Stimulated activated CD8-positive, alpha-beta memory T cell treated with anti-CD3 and anti-CD28 coated beads, Interleukin-2, amount 100 ng/mL, for 1 hour (primary cell): ENCODE measurements at places on chromosomes 16 and 17.

DNA sequence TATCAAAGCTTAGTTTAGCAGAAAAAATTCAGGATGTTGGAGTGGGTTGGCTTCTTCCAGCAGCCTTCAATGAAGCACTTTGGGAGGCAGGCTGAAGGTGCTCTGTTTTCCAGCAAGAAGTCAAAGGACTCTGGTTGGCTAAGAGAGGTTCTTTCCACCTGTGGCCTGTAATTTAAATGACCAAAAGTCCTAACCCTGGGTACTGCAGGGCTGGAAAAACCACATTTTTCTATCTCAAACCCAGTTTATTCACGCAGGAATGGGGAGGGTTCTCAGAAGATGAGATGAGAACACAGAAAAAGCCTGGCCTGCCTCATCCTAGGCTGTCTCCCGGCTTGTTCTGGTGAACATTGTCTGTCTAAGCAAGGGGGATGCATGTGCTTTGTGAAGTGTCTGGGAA is 68.6 kb upstream of the ZFHX3 start:
- no peak for DNase-seq

DNA sequence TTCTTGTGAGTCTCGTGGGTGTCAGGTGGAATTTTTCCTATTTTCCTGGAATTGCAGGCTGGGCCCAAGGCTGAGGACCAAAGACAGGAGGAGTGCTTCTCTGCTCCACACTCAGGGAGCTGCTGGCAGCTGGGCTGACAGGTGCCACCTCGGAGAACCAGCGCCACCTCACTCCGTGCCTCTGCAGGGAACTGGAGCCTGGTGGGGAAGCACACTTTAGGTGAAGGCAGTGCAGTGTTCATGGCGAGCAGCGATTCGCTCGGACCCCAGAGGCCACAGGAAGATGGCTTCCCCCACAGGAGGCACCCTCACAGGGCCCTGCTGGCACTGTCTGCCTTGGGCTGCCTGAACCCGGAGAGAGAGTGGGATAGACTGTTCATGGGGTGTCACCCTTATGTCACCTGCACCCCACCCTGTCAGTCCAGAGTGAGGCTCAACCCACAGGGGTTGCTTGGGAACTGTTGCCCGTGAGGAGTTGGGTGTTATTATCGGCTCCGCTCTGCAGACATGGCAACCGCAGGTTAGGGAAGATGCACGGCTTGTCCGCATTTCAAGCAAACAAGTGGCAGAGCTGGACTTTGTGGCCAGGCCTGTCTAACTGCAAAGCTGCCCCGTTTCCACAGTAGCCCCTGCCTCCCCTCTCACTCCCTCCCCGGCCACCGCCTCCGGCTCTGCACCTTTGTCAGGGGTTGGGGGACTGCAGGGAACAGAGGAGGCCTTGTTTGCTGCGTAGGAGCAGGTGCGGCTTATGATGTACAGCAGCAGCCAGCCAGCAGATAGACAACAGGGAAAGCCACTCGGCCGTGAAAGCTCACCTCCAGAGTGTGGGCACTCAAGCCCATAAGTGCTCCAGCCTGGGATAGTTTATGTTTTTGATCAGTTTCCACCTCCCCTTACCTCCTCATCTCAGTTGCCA is 15.5 kb downstream of the TBC1D24 start:
- DNase-seq = no peak

GRCh38 chr16:68470461-68471150 is 22.3 kb upstream of the SMPD3 start:
- DNase-seq = no peak

GRCh38 chr16:67181346-67181745 is 2.4 kb downstream of the MATCAP1 start:
- no peak for DNase-seq

- no peak for DNase-seq
Observed at GRCh38 chr17:77441940-77442339, 301.2 kb downstream of the SEC14L1 start.

DNA sequence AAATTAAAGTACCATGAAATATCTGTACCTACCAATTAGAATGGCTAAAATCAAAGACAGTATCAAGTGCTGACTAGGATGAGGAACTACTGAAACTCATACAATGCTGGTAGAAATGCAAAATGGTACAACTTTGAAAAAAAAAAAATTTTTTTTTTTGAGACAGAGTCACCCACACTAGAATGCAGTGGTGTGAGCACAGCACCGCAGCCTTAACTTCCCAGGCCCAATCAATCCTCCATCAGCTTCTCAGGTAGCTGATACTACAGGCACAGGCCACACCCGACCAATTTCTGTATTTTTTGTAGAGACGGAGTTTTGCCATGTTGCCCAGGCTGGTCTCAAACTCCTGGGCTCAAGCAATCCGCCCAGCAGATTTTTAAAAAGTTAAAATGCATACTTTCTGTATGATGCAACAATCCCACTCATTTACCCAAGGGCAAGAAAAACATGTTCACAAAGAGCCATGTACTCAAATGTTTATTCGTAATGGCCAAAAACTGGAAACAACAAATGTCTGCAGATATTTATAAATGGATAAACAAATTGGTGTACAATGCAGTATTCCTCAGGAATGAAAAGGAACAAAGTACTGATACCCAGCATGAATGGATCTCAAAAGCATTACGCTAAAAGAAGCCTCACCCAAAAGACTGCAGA is 8.7 kb downstream of the SMURF2 start:
- DNase-seq = no peak

GRCh38 chr16:84806256-84806889 is 13.4 kb upstream of the CRISPLD2 start:
- DNase-seq = no peak

DNA sequence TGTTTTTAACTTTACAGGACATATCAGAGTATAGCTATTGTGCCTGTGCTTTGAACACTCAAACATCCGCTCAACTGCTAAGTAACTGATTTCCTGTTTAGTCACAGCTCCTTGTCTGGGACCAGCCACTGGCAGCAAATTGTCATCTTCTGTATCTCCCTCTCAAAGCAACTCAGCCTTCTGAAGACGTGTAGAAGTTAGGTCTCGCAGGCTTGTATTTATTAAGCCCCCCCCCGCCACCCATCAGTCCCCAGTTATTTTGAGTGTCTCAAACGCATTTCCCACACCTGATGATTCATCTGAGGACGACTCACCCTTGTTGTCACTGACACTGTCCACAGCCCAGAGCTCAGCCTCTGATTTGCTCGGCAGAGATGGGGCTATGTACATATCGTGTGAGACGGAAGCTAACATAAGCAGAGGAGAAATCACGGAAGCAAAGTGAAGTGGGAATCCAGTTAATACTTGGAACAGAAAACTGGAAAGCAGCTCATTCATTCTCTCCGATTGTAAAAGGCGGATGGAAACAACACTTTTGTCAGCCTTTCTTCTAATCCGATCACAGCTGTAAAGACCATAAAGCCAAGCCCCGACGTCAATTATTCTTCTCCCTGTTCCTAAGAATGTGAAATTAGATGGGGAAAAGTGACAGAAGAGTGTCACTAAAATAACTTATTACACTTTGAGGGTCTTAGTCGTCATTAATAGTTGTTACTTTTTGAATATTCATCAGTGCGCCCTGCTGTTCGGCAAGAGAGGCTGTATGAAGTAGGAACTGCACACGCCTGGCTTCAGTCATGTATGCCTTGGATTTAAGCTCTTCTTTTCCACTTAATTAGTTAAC is 64.2 kb downstream of the PITPNC1 start:
- DNase-seq = peak; percentile 54

- no peak for DNase-seq
Observed at GRCh38 chr17:74840989-74841666, 18.6 kb downstream of the GRIN2C start.

DNA sequence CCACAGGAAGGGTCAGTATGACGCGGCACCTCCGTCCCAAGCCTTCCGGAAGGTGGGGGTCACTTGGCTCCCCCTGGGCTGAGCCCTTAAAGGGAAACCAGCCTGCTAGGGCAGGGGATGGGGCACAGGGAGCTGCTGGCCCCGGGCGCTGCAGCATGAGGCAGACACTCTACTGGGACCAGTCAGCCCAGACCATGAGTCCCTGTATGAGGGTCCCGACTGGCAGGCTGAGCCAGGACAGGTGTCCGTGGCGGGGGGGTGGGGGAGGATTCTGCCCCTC is 43.4 kb upstream of the ZC3H18 start:
- no peak for DNase-seq

- no peak for DNase-seq
Observed at GRCh38 chr17:4549781-4550533, 5.2 kb downstream of the MYBBP1A start.

- DNase-seq = no peak
Observed at GRCh38 chr17:61689610-61690180, 98.7 kb upstream of the NACA2 start.

- no peak for DNase-seq
Observed at GRCh38 chr16:20830372-20830771, 24.0 kb downstream of the REXO5 start.

DNA sequence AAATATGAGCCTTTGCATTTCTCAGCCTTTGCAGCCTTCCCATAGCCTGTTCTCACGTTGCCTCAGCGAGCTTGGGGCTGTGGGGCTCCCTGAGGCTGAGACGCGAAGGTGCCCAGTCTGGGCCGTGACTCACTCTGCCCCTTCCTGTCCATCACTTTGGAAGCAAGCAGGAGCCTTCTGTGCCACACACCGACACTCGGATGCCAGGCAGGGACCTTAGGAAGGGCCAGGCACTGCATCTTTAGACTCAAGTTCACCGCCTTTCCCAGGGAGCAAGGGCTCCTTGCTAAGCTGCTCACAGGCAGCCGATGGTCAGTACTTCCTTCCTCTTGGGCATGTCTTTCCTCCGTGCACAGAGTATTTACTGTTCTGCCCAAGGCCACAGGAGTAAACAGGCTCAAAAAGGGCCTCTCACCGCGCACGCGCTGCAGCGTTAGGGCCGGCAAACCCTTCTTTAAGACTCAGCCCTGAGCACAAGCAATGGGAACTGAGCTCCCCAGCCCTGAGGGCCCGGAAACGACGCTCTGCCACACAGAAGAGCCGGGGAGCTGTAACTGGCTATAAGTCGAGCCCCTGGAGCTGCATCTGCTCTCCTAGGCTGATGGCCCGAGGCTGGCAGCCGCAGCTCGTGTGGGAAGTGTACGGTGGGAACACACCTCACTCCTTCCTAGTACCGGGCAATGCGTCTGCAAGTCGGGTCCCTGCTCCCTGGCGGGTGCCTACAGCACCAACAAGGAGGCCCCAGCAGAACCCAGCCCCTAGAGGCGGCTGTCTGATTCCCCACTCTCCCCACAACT is 7.2 kb downstream of the TIMM22 start:
- DNase-seq = no peak

- DNase-seq = no peak
Observed at GRCh38 chr16:82368041-82368440, 198.0 kb upstream of the MPHOSPH6 start.

- no peak for DNase-seq
Observed at GRCh38 chr17:43931062-43931571, 11.2 kb downstream of the PPY start.

GRCh38 chr17:64443086-64443760 is 5.7 kb upstream of the MILR1 start:
- no peak for DNase-seq

- DNase-seq = no peak
Observed at GRCh38 chr17:55348749-55349354, 72.8 kb downstream of the MMD start.

DNA sequence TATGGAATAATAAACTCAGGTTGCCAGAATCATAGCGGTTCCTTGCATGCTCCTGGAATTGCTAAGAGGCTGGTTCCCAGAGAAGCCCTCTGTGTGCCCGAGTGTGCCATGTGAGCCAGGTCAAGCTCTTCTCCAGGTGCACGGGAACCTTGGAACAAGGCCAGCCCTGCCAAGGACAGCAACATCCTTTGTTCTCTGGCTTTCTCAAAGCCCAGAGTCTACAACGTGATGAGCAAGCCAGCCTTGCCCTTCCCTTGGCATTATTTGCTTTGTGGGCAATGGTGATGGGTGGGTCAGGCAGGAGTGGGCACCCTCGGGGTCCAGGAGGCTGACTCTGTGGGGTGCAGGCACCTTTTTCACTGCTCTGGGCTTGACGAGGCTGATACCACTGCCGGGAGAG is 14.2 kb upstream of the SEC14L1 start:
- no peak for DNase-seq

- DNase-seq = no peak
Observed at GRCh38 chr16:65702707-65703402, 581.0 kb upstream of the CDH11 start.

GRCh38 chr17:69060822-69061221 is at the start of gene ABCA9:
ABCA9 (minus strand) TSS chr17:69060927; CDS start chr17:69051126, 9,801 bp downstream.
- no peak for DNase-seq

DNA sequence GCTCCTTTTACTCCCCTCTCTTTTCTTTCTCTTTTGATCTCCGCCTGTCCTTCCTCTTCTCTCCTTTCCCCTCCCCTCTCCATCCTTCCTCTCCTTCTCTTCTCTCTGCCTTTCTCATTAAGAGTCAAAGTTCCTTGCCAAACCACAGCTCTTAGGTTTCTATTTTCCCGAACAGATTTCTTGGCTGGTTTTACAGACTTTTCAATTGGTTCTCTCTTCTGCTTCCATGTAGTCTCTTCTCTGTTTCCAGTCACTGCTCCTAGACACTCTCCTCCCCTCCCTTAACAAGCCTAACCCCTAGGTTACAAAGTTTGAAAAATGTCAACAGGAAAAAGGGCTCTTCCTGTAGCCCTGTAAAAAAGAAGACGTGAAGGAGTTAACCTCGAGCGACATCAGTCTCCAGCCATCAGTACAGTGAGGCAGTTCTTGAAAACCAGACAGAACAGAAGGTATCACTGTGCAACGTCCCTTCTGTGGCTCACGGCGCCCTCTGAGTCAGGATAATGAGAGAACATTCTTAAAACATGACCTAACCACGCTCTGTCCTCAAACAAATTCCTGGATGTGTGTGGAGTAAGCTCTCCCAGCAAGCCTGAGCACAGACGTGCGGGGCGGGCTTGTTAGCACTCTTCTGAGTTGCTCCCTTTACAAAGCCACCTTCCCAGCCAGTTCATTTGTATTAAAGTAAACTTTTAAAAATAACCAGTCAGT is 11.6 kb upstream of the MARCHF10 start:
- no peak for DNase-seq

- DNase-seq = no peak
Observed at GRCh38 chr16:14310519-14310991, 239.4 kb downstream of the MRTFB start.

- DNase-seq = no peak
Observed at GRCh38 chr17:79936641-79937381, 97.6 kb upstream of the CBX4 start.

GRCh38 chr16:80903616-80904015 is 99.2 kb upstream of the CDYL2 start:
- DNase-seq = no peak

DNA sequence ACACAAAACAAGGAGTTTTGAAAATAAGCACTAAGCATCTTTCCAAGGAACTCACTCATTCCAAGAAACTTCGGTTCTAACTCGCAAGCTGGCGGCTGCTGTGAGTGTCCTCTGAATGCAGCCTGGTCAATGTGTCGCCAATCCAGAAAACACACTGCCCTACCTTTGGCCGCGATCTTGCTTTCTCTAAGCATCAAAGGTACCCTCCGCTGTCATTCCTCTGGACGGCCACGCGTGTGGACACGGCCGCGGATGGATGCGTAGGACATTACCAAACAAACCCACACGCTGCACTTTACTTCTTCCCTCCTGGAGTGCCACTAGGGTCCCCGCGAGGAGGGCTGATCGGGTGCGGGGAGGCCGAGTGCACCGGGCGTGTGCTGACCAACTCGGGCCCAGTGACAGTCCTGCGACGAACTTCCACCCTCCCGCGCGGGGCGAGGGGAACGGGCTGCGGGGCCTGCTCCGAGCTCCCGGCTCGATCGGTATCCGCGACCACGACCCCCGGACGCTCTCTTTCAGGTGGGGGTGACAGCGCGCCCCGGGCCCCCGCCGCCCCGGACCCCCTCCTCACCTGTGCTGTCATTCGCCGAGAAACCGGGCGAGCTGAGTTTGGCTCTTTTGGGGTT is 1.1 kb downstream of the CREBBP start:
- no peak for DNase-seq
